Islet precursor cell (in vitro differentiated cells): ENCODE measurements at places on chromosomes 12 and 14.

DNA sequence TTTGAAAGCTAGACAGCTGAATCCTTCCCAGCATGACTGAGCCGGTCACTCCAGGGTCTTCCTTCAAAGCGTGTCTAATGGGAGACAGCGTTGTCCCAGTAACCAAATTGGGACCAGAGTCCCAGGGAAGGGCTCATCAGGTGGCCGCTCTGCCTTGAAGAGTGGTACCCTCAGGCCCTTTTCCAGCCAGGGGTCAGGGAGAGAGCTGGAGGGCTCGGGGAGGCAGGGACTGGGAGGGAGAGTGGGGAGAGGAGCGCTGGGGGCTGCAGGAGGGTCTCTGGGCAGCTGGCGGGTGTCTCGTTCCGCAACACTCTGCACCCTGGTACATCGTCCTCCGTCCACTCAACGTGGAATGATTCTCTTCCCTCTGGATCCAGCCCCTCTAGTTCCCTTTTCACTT lies 1.6 kb upstream of the RTL1 start:
- no peak for DNase-seq

GRCh38 chr12:89354612-89355067 lies 2.3 kb upstream of the DUSP6 start:
- DNase-seq, result no peak

- no peak for DNase-seq
These were observed 13.5 kb upstream of the ZDHHC22 start for GRCh38 chr14:77155083-77155482.

- no peak for DNase-seq
These were observed 183.1 kb downstream of the CAND1 start for GRCh38 chr12:67452119-67452805.

GRCh38 chr12:6866920-6867412 lies 365 bp upstream of the TPI1 start:
- no peak for DNase-seq

- no peak for DNase-seq
These were observed 162.7 kb upstream of the AMIGO2 start for GRCh38 chr12:47242426-47242825.

DNA sequence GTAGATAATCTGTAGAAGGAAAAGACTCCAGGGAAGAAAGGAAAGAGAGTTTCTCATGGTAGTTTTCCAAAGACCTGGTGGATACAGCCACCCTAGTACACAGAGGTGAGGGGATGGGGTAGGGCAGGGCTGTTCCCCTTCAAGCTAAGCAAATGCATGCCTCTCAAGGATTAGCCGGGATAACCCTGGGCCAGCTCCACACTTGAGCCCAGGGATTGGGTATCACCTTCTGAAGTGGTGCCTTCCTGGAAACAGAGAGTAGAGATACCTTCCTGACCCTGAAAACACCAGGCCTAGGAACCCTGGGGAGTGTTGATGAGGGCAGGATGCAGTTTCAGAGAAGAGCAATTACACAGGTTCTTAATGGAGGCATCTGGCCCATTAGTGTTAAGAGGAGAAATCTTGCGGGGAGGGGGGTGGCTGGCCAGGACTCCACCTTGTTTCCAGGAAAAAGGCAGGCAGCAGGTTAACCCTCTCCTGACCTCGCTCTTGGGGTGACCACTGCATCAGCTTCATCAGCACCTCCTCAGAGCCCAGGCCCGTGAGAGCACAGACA lies 106.9 kb upstream of the TMEM233 start:
- DNase-seq, result peak; percentile 75

- DNase-seq, result peak; percentile 58
These were observed 56.8 kb downstream of the DUSP16 start for GRCh38 chr12:12505544-12506495.

- DNase-seq, result peak; percentile 69
These were observed 11.5 kb upstream of the ULK1 start for GRCh38 chr12:131882804-131883520.

DNA sequence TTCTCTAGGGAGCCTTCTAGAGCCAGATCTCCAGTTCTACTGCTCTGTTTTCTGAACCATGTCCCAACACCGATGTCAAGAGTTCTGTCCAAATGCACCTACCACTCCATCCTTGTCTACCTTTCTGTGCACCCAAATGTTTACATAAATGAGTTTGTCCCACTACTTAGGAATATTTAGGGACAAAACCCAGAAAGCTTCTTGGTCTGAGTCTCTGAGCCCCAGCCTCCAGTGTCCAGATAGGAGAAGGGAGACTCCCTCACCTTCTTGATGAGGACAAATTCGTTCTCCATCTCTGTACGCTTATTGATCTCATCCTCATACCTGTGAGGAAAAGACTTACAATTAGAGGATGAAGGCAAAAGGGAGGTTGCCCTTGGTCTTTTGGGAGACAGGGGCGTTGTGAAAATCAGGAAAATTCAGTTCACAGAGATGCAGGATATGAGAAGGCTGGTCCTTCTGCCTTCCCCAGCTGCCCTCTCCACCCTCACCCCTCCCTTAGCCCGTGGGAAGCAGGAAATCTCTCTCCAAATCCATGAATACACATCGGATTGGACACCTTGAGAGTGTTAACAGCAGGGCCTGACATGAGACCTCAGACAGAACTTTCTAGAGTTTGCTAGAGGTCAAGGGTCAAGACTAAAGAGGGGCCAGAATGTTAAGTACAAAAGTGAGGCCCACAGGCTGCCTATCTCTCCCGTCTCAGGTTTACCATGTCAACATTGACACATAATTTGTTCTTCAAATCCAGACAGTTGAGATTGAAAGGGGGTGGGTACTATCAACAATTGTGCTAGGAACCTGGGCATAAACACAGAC lies 3.8 kb downstream of the KRT8 start:
- no peak for DNase-seq

- DNase-seq, result no peak
These were observed 8.7 kb downstream of the MARK3 start for GRCh38 chr14:103393676-103394626.

DNA sequence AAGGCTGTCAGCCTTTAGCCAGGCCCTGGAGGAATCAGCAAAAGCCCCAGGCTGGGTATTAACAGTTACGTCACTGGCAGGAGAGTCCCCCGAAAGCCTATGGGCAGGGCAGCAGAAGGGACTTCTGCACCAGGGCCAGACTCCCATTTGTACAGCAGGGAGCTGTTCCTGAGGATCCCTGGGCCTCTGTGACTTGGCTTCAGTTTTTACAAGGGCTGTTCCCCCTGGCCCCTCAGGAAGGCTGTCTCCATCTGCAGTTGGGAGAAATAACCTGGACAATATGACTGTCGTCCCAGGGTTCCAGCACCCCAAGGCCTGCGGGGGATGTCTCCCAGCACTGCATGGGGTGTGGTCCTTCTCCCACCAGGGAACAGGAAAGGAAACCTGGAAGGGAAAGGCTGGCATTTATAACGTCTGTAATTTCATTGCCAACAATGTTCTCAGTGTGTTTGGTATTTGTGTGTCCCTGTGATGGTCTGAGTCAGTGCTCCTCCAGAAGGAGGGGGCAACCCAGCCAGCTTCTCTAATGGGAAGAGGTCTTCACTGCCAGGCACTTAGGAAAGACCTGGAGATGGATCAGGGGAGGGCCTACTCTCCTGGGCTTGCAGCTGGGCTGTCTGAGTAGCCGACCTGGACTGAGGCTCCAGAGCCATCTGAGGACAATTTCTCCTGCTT lies 42.4 kb downstream of the ERH start:
- DNase-seq, result peak; percentile 73

GRCh38 chr12:72618764-72619163 lies 346.6 kb downstream of the TRHDE start:
- DNase-seq, result no peak

DNA sequence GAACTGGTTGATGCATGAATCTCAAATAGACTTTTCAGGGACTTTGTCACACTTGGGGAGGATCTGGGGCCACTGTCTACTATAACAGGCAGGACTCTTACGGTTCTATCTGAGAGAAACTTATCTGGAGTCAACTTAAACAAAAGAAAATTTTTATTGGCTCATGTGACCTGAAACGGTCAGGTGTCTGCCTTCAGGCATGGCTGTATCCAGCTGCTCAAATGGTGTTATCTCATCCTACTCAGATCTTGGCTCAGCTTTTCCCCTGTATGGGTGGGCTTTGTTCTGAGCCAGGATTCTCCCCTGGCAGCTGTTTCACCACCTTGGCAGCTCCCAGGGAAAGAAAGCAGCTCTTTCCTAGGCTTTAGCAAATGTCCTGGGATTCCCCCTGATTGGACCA lies 183.2 kb upstream of the MYL2 start:
- DNase-seq, result no peak

DNA sequence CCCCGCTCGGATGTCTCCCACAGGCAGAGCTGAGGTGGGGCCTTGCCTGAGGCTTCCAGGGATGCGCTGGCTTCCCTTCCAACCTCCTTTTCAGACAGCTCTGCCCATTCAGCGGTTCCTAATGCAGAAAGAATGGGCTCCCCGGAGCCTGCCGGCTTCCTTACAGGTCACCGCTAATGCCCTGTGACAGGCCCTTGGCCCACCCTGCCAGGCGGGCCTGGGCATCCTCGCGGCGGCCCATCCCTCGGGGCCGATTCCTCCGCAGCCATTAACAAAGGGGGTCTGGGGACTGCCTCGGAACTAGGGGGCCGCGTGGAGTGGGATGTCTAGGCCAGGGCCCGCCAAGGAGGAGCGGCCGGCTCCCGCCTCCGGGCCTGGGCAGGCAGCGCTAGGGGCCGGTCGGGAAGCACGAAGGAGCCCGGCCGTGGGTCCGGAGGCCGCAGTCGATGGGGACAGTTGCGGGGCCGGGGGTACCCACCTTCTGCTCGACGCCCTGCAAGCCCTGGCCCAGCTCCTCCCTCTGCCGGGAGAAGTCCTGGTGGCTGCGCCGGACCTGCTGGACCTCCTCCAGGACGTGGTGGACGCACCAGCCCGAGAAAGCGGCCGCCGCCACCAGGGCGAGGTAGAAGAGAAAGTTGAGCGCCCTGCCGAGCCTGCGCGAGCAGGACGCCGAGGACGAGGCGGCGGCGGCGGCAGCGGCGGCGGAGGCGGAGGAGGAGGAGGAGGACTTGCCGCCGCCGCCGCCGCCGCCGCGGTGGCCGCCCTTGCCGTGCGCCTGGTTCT lies 738 bp downstream of the CKAP4 start:
- peak; percentile 85 for DNase-seq

GRCh38 chr12:25792031-25792430 lies 166.5 kb upstream of the RASSF8 start:
- DNase-seq, result no peak

DNA sequence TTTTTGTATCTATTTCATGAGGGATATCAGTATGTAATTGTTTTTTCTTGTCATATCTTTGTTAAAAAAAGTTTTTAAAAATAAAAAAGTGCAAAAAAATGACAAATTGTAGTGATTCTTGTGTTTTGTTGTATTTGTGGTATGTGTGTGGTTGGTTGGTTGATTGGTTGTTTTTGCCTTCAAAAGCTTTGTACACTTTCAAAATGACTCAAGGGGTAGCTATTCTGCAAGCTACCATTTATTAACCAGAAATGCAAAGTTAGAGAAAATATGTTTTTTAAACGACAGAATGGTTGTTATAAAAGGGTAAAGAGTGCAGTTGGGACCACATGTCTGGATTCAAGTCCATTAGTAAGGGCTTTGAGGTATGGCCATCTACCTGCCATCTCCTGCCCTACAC lies 119.3 kb downstream of the SLC35F4 start:
- DNase-seq, result no peak

- no peak for DNase-seq
These were observed 101.7 kb upstream of the MAX start for GRCh38 chr14:65204056-65204455.

- no peak for DNase-seq
These were observed 25.9 kb downstream of the TRIM9 start for GRCh38 chr14:51069055-51069454.

DNA sequence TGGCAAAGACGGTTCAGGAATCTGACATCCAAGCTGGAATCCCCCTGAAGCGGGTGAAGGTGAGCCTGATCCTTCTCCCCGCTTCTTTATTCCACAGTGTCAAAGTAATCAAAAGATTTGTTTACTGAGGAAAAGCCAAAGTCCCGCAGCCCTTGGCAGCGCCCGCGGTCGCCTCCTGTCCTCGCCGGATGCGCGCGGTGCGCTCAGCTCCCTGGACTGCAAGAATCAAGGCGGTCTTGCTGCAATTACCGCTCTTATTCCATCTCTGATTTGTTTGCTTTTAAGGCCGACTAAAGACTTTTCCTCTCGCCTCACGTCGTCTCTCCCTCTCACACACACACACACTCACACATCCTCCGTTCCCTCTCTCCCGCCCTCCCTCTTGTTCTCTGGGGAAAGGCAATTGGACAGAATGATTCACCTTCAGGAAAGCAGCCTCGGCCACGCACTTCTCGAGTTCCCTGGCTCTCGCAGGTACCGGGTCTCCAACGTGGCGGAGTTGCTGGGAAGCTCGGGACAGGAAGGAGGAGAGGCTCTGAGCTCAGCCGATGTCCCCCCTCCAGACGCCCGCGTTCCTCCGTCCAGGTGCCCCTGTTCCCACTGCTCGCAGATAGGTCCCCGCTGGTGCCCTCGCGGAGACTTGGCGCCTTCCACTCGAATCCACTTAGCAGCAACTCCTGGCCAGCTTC lies 68.6 kb upstream of the USP15 start:
- peak; percentile 76 for DNase-seq

DNA sequence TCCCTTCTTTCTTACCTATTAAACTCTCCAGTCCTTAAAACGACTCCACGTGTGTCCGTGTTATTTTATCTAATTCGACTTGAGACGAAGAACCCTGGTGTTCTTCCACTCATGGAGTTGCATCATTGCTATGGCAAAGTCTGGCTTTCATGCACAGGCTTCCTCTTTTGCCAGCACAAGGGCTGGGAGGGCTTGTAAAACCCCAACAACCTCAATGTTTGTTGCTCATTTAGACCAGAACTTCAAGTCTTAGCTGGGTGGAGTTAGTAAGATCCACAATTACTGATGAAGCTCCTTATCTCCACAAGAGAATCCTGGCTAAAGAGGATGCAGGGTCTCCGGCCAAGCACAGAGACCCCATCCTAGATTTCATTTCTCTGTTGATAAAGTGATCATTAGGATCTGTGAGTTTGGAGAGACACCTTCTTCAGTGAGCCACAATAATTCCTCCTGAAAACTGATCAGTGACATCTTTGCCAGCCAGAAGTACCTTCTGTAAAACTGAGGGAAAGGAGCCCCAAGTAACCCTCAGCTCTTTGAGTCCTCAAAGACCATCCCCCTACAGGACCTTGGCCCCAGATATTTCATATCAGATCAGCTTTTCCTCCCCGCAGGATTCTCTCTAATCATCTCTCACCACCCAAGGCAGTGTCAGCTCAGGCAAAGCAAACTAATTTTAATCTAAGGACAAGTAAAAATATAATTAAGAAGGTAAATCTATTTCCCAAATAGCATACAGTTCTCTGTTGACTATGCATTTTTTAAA lies 514.6 kb downstream of the FUT8 start:
- DNase-seq, result no peak

DNA sequence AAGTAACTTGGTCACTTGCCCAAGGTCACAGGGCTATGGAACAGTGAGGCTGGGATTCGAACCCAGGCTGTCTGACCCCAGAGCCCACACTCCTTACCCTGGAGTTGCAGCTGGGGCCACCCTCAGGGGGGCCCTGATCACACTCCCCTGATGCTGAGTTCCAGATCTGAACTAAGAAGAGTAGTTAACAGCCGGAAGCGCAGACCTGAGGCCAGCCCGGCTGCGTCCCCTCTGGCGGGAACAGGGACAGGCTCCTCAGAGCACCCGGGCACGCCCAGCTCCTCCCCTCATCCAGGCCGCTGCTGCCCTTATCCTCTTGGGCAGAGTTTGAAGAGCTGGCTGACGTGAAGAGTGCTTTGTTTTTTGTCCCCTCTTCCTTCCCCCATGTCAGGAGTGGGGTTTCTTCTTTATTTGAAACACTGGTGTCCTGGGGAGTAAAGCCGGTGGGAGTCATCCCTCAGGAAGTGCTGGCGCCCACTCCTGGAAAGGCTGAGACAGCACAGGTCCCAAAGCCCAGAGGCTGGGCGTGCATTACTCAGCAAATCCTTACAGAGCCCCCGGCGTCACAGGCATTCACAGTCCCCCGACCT lies 8.7 kb downstream of the PHB2 start:
- DNase-seq, result peak; percentile 97
